ENCODE measurements at places on chromosomes 1 and 21. TPM values are rescaled to one million over a fixed set of nuclear protein-coding genes. Genes with fewer than 3 reads are reported as not detected.

DNA sequence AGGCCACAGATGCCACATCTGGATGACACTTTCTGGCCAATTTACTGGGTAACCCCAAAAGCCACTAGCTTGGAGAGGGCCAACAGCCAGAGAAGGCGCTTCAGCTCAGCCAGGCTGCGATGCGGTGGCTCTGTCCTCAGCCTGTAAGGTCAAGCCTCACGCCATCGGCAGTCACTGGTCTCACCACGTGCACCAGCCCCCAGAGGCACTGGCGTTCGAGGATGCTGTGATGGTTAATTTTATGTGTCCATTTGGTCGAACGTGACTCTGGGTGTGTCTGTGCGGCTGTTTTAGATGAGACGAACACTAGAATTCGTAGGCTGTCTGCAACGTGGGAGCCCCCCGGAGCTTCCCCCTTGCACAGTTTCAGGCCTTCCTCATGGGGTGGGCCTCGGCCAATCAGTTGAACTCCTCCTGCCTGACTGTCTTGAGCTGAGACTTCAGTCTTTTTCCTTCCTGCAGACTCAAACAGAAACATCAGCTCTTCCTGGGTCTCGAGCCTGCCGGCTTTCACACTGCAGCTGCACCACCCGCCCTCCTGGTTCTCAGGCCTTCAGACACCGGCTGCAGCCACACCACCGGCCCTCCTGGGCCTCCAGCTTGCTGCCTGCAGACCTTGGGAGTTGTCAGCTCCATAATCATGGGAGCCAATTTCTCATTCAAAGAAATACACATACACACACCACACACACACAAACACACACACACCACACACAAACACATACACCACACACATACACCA lies 41.6 kb upstream of the SLC45A1 start:
- no peak for DNase-seq

DNA sequence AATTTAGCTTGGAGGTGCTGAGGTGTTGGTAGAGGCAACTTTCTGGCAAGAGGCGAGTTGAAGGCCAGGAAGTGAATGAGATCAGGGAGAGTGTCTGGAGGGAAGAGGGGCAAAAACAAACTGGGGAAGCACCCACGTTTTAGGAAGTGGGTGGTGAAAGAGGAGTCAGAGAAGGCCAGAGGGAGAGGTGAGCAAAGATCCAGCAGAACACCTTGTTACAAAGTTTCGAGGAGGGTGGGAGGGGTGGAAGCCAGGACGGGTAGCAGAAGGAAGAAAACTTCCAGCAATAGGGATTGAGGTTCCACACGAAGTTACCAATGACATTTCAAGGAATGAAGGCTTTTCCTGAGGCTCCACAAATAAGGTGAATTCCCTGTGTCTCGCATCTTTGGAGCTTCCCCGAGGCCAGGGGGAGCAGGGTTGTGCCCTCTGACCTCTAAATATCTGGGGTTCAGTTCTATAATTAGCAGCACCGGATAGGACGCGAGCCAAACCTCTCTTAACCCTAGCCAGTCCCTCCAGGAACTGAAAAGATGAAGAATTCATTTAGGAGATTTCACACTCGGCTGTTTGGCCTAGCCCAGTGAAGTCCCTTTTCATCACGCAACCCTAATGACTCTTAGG lies 578 bp upstream of the SESN2 start:
- DNase-seq, result no peak

GRCh38 chr1:54390655-54391054 lies 15.5 kb downstream of the SSBP3 start:
- no peak for DNase-seq

GRCh38 chr21:34640858-34641257 lies 25.9 kb upstream of the RCAN1 start:
- no peak for DNase-seq

DNA sequence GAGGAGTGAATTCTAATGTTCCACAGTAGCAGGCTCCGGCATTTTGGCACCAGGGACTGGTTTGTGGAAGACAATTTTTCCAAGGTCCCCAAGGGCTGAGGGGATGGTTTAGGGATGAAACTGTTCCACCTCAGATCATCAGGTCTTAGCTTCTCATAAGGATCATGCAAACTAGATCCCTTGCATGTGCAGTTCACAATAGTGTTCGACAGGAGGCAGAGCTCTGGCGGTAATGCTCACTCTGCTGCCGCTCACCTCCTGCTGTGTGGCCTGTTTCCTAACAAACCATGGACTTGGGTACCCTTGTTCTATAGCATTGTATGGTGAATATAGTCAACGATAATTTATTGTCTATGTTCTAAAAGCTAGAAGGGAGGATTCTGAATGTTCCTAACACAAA lies 16.6 kb downstream of the CRNN start:
- no peak for DNase-seq

GRCh38 chr1:36829961-36830360 lies 204.4 kb downstream of the GRIK3 start:
- DNase-seq, result no peak

- no peak for DNase-seq
Observed at GRCh38 chr1:238451781-238452310, 561.1 kb upstream of the ZP4 start.

Gene C1orf141
- total RNA-seq, result not detected

- DNase-seq, result no peak
Observed at GRCh38 chr1:216766633-216767327, 43.6 kb upstream of the ESRRG start.

DNA sequence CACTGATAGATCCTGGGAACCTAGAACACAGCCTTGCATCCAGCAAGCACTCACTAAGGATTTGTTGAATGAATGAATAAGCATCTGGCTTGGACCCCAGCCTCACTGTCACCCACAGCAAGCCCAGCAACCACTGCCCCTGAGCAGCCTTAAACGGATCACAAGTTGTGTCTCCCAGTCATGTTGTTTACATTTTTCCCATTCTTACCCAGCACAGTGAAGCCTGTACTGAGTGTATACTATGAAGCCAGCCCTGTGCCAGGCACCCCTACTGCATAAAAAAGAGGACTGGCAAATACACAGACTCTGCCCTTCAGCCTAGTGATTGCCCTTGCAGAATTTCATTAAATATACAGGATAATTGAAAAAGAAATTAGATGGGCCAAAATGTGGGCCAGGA lies 30.2 kb downstream of the RRAGC start:
- no peak for DNase-seq

Gene HORMAD1
- total RNA-seq, result 0.13 TPM

Gene CHI3L2
- total RNA-seq, result 0.23 TPM

- no peak for DNase-seq
Observed at GRCh38 chr21:31279986-31280385, 64.1 kb downstream of the TIAM1 start.

Gene MAN1A2
- 32.8 TPM for total RNA-seq

Gene CYP4A22
- 69.9 TPM for total RNA-seq

DNA sequence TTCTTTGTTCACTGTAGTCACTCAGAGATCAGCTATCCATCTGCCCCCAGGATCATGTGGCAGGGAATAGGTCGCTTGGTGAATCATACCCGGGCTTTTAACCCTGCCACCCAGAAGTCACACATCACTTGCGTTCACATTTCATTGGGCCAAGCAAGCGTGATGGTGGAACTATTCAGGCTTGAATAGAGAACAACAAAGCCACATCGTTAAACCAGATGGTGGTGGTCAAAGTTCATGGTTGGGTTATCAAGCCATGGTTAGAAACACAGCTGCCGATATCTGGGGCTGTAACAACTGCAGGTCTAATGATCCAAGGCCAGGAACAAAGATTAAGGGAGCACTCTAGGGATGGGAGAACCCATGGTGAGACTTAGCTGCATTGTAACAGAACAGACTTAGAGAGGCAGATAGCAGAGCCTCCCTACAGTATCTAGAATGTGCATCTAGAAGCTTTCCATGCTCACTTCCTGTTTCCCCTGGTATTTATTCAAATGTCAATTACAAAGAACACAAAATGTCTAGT lies 40.0 kb upstream of the PTPRC start:
- no peak for DNase-seq

DNA sequence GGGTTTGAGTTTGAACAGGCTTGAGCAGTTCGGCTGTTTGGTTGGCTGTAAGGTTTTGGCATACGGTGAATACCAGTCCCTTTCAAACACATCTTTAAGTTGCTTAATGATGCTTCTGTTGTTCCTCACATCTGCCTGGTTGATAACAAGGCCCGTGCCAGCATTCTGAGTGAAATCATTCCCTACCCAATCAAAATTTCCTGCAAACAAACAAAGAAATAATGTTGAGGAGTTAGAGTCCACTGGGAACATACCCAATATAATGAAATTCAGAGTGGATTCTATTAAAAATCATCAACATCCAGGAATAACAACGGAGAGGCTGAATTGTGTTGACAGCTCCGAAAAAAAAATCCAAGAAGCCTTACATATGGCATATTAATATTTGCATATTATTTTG lies 91.0 kb upstream of the MAP1LC3C start:
- DNase-seq, result no peak

Gene MIXL1
- total RNA-seq, result not detected

DNA sequence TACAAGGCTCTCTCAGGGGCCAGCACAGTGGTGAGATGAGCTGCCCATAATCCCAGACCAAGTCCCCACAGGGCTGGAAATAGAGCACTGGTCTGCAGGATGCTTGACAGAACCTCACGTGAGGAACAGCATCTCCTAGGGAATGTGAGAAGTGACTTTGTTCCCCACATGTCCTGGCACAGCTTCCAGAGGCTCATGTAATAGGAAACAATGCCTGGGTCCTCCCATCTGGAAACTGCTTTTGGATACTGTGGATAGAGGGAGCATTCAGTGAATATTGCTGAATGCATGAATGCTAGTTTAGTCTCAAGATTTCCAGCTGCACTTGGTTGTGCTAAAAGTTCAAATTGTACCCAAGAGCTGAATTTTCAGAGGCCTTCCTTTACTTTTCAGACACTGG lies 146.2 kb downstream of the TNR start:
- DNase-seq, result no peak

Gene GJB3
- 0.08 TPM for total RNA-seq

- DNase-seq, result no peak
Observed at GRCh38 chr1:77597310-77597709, 85.1 kb downstream of the ZZZ3 start.

Data from left lobe of liver (tissue), 2 donors.